Fibroblast of lung (primary cell): ENCODE measurements at places on chromosomes 13 and 19. TPM values are rescaled to one million over a fixed set of nuclear protein-coding genes. Genes with fewer than 3 reads are reported as not detected.

The SIAH3 gene
- total RNA-seq = not detected in 2 replicates

DNA sequence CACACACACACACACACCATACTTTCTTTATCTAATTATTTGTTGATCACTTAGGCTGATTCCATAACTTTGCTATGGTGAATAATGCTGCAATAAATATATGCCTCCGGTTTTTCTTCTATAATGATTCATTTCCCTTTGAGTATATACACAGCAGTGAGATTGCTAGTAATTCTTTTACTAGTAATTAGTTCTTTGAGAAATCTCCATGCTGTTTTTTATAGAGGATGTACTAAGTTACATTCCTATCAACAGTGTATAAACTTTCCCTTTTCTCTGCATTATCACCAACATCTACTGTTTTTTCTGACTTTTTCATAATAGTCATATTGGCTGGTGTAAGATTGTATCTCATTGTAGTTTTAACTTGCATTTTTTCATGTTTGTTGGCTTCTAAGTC lies 1405.1 kb downstream of the PCDH9 start:
- no peak overlapping the region for H3K27ac ChIP-seq
- no peak for DNase-seq
- no peaks in the 10 kb centered on the region for H3K36me3 ChIP-seq
- H3K4me1 ChIP-seq = no peaks in the 10 kb centered on the region
- H3K27me3 ChIP-seq = no peaks in the 10 kb centered on the region

The ZNF253 gene
- 3.3 and 5.6 TPM in 2 replicates for total RNA-seq

The MEDAG gene
- 11.2 and 47.0 TPM in 2 replicates for total RNA-seq
